RWPE1 (cell line): ENCODE measurements at places on chromosomes 12 and 14.

DNA sequence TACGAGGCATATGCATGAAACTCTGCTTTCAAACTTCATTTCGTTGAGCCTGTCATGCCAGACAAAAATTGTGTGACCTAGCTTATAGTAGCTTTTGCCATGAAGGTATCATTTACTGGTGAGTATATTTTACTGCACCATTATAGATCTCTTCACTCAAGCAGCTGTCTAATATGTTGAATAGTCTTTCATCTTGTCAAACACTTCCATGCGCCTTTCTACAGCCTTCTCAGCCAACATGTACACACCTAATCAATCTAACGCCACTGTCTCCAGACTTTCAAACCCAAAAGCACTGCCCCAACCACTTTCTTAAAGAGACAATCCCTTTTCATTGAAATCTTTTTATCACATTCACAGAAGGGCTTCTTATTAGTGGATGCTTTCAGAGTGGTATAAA, 757.4 kb downstream of the VRK1 start:
- no peak for DNase-seq

GRCh38 chr12:66624806-66625205, 54.1 kb downstream of the GRIP1 start:
- DNase-seq: no peak

DNA sequence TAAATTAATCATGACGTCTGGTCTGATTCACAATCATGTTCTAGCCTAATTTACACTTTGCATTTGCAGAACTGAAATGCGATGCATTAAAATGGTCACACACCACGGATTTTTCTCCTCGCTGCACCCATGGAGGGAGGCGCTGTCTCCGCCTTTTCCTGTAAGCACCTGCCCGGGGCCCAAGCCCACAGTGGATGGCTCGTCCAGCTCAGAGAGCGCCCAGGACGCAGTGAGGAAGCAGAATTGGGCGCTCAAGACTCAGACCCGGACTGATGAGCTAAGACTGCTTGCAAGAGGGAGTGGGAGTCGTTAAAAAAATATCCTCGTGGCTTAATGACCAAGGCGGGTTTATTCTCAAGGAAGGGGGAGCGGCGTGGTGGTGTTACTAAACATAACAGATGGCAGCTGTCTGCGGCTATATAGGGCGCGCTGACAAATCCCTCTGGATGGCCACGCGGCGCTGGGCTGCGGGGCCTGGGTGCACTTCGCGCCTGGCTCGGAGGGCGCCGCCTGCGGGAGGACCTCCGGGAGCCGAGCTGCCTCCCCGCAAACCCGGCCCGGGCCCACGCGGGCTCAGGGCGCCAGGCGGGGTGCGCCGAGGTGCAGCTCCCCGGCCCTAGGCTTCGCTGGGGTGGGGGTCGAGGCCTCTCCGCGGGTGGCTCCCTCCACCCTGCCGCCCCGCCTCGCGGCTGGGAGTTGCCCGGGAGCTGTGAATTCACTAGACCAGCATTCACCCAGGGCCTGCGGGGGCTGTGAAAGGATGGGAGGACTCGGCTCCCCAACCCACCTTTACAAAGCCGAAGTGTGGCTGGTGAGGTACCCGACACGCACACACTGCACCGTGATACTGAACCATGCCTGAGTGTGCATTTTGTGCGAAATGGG, 78.7 kb downstream of the PPM1A start:
- no peak for DNase-seq

DNA sequence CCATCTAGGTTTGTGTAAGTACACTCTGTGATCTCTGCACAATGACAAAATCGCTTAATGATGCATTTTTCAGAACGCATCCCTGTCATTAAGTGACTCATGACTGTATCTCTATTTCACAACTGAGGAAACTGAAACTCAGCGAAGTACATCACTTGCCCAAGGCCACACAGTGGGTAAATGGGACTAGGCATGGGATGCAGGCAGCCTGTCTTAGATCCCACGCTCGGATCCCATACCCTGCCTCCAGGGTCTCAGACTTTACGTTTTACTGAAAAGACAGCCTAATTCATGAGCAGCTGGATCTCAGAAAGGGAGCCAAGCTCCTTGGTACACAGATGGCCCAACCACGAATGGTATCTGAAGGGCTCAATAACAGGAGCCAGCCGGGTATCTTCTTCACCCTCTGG, 2.4 kb upstream of the MLEC start:
- DNase-seq: no peak

GRCh38 chr12:80161612-80162011, 62.3 kb downstream of the OTOGL start:
- DNase-seq: no peak

GRCh38 chr14:31189346-31190218, 18.0 kb downstream of the HECTD1 start:
- no peak for DNase-seq

- DNase-seq: no peak
Observed at GRCh38 chr12:82862876-82863649, 176.4 kb downstream of the TMTC2 start.

DNA sequence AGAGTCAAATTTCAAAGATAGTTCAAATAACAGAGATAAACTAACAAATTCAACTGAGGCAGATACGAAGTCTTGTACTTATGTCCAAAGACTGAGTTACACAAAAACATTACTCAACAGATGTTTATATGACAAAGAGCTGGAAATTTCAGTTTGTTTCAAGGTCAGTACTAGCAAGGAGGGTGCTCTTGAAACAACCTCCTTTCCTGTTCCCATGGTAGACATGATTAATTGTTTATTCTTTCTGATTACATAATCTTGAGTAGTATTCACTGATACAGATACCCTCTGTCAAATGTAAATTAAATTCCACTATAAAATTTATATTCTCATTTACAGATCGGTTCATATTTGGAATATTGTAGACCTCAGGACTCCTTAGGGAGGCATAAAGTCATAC, 23.4 kb downstream of the TSPAN8 start:
- no peak for DNase-seq

DNA sequence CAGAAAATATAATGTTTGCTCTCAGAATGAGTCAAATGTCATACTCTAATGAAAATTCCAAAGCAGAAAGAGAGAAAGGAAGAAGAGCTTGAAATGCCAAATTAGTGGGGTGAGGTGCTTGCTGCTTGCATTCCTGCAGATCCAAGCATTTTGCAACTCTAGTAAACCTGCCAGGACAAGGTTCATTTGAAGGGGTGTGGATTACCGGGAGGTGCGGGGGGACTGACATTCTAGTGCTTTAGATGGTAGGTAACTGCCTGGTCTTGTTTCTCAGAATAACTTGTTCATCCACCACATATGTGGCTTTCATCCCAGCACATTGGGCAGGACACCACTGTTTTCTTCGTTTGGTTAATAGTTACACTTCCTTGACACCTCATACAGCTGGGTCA, 144.4 kb downstream of the AKAP6 start:
- peak; percentile 94 for DNase-seq

GRCh38 chr12:108305520-108305919, 33.6 kb downstream of the CMKLR1 start:
- peak; percentile 63 for DNase-seq

GRCh38 chr12:57372233-57372632, 58.6 kb downstream of the R3HDM2 start:
- no peak for DNase-seq
